Astrocyte of the cerebellum (primary cell): ENCODE measurements at places on chromosomes 12 and 14.
A peak's percentile ranks its signal among the peaks of the same experiment; 100 is the strongest.

DNA sequence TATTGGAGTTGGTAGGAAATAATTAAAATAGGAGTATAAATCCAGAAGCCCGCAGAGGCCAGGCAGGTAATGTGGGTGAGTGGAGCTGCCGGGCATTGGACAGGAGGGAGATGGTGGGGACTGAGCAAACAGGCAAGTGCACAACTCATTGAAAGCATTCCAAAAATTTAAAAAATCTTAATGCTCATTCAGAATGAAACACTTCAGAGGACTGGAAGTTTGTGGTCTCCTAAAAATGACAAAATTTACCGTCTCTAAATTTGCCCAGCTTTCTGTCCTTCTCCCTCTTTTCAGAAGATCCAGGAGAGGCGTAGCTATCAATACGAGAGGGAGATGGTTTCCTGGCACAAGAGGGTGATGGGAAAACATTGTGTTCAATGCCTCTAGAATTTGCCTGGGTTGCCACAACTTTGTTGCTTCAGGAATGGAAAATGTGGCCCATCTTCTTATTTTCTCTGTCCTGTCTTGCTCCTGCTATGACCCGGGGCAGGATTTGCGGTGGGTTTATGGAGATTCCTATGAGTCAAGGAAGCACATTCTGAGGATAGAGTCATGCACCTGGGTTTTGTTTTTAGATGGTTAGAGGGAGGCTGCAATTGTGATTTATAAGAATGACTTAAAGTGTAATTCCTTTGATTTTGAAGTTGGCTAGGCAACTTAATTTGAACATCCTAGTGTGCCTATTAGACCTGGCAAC is 72.2 kb downstream of the BORCS5 start:
- DNase-seq = no peak

DNA sequence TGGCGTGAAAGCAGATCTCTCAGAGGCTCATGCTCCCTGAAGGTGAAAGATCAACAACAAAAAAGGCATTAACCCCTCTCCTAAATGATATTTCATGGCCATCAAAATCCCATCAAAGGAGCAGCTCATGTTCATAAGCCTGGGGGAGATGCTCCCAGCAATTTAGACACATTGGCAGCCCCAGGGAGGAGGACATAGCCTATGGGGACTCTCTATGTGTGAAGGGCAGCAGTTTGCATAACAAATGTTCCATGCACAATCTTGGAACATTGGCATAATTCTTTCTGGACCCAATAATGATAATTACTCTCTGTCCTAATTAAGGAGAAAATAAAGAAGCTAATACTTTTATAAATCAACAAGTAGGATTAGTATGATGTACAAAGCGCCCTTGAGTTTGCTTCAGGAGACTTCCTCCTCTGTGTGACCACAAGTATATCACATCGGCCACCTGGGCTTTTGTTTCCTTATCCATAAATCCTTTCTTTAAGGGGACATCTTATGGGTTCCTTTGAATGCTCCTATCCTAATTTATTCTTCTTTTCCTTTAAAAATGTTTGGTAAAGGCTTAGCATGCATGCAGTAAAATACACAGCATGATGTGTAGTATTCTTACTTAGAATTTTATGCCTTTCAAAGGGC is 161.9 kb upstream of the PLEKHG7 start:
- no peak for DNase-seq

- no peak for DNase-seq
These were observed 919.4 kb downstream of the NRXN3 start for GRCh38 chr14:79089576-79089975.

DNA sequence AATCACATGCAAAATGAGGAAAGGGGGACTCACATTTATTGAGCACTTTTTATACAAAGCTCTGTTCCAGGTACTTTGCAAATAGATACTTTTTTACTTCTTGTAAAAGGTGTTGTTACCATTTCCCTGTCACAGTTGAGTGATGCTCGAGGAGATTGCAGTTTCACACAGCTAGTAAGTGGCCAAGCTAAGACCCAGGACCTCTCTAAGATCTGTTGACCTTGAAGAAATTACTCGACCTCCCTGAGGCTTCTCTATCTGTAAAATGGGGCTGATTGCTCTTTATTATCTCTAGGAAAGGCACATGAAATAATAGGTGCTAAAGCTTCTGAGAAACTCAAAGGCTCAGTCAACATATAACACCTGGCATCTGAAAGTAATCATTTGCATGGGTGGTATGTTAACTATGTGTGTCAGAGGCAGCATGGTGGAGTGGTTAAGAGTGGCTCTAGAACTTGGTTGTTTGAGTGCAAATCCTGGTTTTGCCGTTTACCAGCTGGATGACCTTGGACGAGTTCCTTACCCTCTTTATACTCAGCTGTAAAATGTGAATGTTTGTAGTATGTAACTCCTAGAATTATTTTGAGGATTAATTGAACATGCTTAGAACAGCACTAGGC is 41.5 kb downstream of the IFT81 start:
- no peak for DNase-seq

GRCh38 chr14:97381309-97381708 is 584.1 kb downstream of the VRK1 start:
- no peak for DNase-seq

GRCh38 chr14:42200957-42201356 is 594.3 kb downstream of the LRFN5 start:
- DNase-seq = no peak

DNA sequence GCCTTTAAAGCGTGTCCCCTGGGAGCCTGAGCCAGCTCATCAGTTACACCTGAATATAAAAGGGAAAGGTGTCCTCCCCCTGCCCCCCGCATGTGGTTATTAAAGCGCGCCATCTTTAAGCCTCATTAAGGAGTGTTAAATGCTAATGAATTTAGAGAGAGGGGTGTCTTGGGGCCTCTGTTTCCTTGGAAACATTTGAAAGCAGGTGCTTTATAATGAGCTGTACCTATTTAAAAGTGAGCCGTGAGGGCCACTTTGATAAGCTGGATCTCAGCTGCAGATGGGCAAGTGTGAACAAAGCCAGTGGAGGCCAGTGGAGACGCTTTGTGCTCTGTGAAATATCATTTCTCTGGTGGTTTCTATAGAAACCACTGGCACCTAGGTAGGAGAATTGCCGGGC is 84.0 kb downstream of the BEGAIN start:
- DNase-seq = no peak

GRCh38 chr12:49740930-49741881 is at the start of gene TMBIM6:
TMBIM6 (plus strand) TSS chr12:49741557; CDS start chr12:49752494, 10,937 bp downstream.
- peak; percentile 100 for DNase-seq

GRCh38 chr12:124548854-124549378 is 18.5 kb downstream of the NCOR2 start:
- DNase-seq = no peak

- DNase-seq = no peak
These were observed 350.4 kb downstream of the TRHDE start for GRCh38 chr12:72622556-72622955.

GRCh38 chr12:26595806-26596205 is 237.2 kb downstream of the ITPR2 start:
- no peak for DNase-seq

DNA sequence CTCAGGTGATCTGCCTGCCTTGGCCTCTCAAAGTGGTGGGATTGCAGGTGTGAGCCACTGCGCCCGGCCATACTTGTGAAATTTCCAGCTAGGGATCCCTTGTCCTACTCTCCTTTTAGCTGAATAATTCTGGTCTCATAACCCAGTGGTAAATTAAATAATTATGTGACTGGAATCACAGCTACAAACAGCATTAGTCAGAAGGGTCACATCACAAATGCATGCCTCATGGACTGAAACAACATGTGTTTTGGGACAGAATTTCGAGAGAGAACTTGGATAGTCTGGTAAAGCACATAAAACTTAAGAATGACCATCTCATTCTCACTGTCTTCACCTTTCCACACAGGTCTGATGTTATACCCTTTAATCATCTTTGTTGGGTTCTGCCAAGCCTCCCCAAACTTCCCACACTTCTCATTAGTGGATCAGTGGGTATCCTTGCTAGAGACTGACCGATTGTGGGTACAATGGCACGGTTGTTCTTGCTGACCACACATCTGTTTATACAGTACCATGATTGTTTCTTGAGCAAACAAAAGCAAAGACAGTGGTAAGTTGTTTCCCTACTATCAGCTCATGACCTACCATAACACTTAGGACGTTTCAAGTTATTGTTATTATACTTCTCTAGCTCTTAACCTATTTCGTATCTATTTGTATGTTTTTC is 5.1 kb downstream of the GPRC5D start:
- DNase-seq = no peak

DNA sequence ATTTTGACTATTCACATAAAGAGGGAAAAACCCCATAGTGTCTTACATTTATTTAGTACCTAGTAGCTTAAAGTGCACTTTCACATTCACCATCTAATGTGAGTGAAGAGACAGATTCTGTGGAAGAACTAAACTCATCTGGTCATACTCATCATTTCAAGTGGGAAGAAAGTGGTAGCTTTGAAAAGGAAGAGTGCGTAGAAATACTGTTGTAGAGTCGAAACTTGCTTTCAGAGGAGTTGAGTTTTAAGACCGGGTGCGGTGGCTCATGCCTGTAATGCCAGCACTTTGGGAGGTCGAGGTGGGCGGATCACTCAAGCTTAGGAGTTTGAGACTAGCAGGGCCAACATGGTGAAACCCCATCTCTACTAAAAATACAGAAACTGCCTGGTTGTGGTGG is 222.2 kb downstream of the ERC1 start:
- no peak for DNase-seq

GRCh38 chr14:52352569-52352968 is 38.5 kb downstream of the PTGER2 start:
- DNase-seq = no peak

- no peak for DNase-seq
These were observed 50.1 kb downstream of the SLC2A13 start for GRCh38 chr12:40055776-40056175.

GRCh38 chr14:51209457-51209856 is 30.6 kb upstream of the TMX1 start:
- DNase-seq = no peak

- DNase-seq = no peak
These were observed 26.3 kb downstream of the BICDL1 start for GRCh38 chr12:120015313-120015712.

- DNase-seq = peak; percentile 28
These were observed 266.9 kb downstream of the PPFIA2 start for GRCh38 chr12:81492131-81492720.

DNA sequence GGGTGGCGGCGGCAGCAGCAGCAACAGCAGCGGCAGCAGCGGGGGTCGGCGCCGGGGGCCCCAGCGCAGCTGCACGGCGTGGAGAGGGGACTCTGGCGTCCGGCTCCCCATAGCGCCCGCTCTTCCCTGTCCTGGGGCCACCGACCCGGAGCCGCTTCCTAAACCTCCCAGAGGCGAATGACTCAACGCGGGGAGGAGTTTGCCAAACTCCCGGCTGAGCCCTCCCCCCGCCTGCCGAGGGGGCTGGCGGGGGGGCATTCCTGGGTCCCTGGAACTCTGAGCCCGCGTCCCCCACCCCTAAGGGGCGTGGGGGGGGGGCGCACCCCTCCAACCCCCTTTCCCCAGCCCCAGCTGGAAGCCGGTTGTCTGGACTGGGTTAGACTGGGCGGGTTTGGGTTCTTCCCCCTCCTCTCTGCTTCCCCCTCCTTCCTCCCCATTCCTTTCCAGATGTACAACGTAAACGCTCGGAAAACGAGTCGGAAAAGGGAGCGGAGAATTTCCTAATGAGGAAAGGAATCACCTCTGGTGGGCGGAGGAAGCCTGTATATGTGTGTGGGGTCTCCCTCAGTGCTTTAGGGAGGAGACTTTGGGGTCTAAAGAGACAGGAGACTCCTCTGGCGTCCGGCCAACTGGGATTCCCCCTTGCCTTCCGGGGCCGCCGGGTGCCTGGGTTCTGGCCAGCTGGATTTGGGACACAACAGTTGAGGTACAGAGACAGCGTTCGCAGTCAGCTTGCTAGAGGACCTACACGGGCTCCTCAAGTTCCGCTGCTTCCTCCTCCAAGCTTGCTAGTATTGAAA is at the start of gene ITGA5:
ITGA5 (minus strand) TSS at position 179 of the 800 bp plus-strand sequence; CDS start at position 111, 68 bp downstream.
- no peak for DNase-seq

GRCh38 chr14:102911991-102912761 is 10.3 kb upstream of the AMN start:
- no peak for DNase-seq

DNA sequence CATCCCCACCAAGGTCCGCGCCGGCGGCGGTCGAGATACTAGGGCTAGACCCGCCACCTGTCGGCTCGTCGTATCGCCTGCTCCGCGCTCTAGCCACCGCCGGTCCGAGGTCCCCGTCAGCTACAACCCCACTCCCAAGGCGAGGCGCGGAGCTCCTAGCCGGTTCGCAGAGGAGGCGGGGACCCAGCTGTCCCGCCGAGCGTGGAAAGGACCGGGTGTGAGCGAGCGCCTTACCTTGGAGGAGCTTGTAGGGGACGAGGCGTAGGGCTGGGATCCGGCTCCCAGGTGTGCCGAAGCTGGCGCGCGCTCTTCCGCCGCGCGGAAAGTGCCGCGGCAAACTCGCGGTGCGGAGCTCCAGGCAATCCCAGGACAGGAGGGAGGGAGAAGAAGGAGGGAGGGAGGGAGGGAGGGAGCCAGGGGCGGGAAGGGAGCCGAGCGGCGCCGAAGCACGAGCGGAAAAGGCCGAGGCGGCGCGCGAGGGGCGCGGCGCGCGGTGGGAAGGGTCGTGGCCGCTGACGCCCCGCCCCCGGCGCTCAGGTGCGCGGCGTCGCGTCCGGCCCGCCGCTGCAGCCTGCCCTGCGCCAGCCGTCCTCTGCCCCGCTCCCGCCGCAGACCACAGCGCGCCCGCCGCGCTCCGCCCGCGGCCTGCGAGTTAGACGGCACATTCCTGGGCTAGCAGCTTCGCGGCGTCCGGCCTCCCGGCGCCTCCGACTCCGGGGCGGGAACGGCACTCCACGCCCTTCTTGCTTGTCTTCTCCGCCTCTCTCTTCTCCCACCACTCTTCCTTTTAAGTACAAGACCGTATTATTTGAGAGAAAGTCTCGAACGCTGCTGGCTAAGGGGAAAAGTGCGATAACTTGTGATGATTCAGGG is at the start of gene PAWR:
PAWR (minus strand) TSS at position 327 of the 873 bp plus-strand sequence. CDS start 720 bp downstream, outside the sequence.
- peak; percentile 66 for DNase-seq

- no peak for DNase-seq
These were observed 4.2 kb downstream of the RNU4-2 start for GRCh38 chr12:120287491-120287890.

GRCh38 chr12:123126294-123127181 is 24.4 kb downstream of the PITPNM2 start:
- DNase-seq = peak; percentile 93

GRCh38 chr12:7207866-7208625 is 18.6 kb downstream of the PEX5 start:
- DNase-seq = no peak

- DNase-seq = peak; percentile 62
These were observed 42.5 kb downstream of the WDR20 start for GRCh38 chr14:102182190-102182589.
